Glomerular endothelial cell (primary cell): ENCODE measurements at places on chromosomes 2 and 18.
A peak's percentile ranks its signal among the peaks of the same experiment; 100 is the strongest.

DNA sequence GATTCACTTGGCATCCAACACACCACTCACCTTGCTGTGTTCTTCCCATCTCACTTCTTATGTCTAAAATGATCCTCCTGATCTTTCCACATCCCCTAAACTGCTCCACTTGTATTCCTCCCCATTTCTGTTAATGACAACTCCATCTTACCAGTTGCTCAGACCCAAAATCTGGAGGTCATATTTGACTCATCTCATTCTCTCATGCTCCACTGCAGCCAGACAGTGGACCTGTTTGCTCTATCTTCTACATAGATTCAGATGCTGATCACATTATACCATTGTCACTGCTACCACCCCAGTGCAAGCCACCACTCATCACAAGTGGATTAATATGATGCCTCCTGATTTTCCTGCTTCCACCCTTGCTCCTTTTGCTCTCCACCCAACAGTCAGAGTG is 7.9 kb upstream of the NABP1 start:
- DNase-seq: no peak

DNA sequence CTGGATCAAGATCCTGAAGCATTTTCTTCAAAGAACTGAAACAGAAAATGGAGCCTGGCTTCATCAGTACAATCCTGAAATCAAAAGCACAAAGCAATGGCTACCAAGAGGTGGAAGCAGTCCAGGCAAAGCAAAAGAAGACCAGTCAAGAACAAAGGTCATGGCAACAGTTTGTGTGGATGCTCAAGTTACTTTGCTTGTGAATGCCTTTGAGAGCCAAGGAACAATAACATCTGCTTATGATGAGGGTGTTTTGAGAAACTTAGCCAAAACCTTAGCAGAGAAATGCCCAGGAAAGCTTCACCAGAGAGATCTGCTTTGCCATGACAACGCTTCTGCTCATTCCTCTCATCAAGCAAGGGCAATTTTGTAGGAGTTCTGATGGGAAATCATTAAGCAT is 723.1 kb downstream of the TMEM182 start:
- no peak for DNase-seq

DNA sequence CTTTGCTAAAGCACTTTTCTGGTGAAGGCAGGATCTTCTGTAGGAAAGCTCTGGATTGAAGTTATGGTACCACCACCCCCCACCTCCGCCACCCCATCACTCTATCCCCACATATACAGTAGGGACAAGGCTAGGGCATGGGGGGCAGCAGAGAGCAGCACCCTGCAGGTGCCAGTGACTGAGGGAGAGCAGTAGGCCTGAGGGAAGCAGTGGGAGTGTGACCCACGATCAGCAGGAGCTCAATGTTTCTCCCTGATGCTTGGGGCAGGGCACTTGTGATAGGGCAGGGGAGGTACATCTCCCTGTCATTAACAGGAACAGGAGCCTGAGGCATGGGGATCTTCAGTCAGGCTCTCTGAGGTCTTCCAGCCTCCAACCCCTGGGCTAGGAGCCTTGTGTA is 121.6 kb downstream of the ZFP36L2 start:
- no peak for DNase-seq

GRCh38 chr18:23198217-23198845 is 63.0 kb downstream of the CABLES1 start:
- no peak for DNase-seq

- no peak for DNase-seq
Observed at GRCh38 chr2:9990736-9991135, 39.2 kb downstream of the GRHL1 start.

GRCh38 chr2:126835261-126835660 is 63.4 kb upstream of the TEX51 start:
- no peak for DNase-seq

GRCh38 chr2:16507655-16508489 is 157.8 kb downstream of the CYRIA start:
- DNase-seq: no peak

GRCh38 chr2:154402213-154402612 is 296.3 kb upstream of the KCNJ3 start:
- DNase-seq: no peak

DNA sequence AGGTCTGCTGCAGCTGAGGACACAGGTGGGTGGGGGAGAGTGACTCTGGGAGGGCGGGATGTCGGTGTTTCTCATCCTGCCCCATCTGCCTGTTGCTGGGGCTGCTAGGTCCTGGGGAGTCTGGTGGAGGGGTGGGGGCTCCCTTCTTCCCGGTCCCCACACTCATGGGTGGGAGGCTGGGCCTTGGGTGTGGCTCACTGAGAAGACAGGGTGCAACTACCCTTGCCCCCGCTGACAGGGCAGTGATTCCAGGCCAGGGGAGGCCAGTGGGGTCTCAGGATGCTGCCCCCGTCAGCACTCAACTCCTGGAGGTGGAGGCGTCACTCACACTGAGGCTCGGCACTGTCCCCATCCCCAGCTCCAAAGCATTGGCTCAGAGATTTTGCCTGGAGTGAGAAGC is 7.7 kb upstream of the NFATC1 start:
- DNase-seq: no peak

GRCh38 chr18:22538426-22538825 is 120.7 kb upstream of the CTAGE1 start:
- no peak for DNase-seq

GRCh38 chr2:55917117-55917516 is 6.5 kb downstream of the EFEMP1 start:
- DNase-seq: no peak

DNA sequence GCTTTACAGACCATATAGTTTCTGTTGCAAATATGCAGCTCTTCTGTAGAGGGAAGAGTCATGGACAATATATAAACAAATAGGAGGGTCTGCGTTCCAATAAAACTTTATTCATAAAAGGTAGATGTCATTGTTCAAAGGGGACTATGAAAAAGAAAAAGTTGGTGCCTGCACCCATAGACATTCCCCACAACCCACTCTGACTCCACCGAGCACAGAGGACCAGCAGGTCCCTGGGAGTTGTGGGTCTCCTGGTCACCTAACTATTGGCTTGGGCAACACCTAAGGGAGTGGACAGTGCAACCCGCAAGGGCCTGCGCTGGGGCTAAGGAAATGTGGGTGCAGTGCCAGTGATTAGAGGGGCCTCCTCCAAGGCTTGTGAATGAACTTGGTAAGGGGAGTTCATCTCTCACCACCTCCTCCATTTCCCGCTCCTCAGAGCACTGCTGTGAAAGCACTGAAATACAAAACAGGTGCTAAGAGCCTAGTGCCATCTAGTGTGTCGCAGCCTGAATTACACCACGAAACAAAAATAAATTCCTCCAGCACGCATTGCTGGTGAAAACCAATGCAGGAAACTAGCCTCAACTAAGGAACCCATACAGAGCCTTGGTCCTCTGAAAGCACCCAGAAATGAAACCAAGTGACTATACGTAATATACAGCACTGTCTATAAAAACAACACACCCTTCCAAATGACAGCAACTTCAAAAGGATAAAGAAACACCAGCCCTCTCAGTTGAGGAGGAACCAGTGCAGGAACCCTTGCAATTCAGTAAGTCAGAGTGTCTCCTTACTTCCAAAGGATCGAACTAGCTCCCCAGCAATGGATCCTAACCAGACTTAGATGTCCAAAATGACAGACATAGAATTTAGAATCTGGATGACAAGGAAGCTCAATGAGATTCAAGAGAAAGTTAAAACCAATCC is 166.6 kb downstream of the RNF144A start:
- DNase-seq: peak; percentile 44

- no peak for DNase-seq
Observed at GRCh38 chr2:109197491-109198418, 68.8 kb downstream of the SH3RF3 start.

DNA sequence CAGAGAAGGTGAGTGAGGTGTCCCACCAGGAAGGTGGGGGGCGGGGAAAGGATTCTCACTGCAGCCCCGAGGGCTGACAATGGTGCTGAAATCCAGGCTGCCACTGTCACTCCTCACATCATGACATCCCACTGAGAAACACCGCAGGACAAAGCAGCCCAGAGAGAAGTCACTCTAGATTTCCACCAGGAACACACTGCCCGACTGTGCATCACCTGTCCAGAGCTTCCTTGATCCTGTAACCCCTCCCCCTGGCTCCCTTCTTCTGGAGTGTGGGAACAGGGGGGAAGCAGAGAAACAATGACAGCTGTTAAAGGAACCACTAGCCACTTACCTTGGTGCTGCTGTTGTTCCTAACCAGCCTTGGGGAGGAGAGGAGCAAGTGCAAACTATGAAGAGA is 69.9 kb downstream of the MRO start:
- DNase-seq: no peak

DNA sequence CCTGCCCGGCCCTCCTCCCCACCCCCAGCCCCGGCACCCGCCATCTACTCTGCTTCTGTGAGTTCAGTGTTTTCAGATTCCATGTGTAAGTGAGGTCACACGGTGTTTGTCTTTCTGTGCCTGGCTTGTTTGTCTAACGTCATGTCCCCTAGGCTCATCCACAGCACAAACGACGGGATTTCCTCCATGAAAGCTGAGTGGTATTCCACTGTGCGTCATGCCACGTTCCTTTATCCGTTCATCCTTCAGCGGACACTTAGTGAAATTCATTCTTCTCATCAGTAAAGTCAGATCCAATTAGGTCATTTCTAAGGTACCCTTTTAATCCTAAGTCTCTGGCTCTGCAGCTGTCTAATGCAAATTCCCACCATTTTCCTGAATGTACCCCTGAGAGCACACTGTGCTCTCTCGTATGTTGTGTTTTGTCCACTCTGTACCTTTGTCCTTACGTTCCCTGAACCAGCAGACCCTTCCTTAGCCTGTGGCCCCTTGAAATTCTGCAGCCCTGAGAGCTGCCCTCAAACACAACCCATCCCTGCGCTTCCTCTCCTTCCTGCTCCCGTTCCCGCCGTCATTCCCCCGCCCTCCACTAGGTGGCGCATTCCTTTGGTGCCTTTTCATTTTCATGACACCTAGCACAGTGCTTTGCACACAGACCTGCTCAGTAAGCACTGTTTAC is 44.1 kb downstream of the TRAPPC12 start:
- DNase-seq: no peak

DNA sequence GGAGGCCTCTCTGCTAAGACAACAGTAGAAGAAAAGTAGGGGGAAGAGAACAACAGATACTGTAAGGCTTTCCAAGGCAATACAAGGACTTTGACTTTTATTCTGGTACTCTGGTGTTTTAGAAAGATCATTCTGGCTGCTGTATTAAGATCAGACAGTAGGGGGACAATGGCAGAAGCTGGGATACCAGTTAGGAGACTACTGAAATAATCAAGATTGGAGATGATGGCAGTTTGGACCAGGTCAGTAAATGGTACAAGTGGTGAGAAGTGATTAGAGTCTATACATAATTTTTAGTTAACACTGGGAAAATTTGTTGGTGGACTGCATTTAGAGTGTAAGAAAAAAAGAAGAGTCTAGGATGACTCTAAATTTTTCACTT is 139.7 kb downstream of the ROCK1 start:
- no peak for DNase-seq

DNA sequence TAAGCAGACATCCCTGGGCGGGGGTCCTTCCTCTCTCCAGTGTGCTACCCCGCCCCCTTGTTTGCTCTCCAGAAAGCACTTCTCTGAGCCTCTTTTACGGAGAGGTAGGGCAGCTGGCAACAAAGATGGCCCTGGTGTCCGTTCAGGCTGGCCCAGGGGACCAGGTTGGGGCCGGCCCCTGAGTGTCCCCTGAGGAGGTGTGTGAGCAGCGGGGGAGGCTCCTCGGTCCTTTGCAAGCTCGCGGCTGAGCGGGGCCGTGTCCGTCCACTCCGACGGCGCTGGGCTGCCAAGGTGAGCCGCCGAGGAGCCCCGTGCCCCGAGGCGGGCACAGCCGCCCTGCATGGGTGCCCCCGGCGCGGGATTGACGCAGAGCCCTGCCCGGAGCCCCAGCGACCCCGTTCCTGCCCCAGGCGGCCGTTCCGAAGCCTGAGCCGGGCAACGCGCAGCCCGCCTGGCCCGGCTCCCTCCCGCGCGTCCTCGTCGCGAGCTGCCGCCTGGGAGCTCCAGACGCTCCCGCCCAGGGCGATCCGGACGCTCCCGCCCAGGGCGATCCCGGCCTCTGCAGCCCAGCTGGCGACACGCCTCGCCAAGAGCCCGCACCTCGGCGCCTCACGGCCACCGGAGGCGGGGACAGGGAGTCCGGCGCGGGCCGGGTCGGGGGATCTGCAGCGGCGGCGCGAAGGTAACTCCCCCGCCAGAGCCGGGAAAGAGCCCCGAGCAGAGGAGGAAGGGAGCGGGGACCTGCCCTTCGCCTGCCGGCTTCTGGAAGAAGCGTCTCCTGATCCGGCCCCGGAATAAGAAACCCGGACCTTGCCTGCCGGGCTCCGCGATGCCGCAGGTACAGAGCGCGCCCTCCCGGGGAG is at the start of gene PROKR1:
PROKR1 (plus strand) TSS at position 569 of the 863 bp plus-strand sequence. CDS start 2,243 bp downstream, outside the sequence.
- DNase-seq: no peak

DNA sequence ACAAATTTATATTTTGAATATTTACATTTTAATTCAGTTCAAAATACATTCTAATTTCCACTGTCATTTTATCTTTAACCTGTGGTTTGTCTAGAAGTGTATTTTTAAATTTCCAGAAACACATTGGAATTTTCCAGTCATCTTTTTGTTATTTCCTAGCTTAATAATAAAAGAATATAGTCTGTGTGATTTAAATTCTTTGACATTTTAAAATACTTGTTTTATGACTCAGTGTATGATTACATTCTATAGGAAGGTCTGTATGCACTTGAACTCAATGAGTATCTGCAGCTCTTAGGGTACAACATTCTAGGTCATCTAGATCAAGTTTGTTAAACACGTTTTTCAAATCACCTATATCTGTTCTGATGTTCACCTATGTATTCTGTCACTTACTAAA is 88.3 kb upstream of the MBOAT2 start:
- DNase-seq: no peak

DNA sequence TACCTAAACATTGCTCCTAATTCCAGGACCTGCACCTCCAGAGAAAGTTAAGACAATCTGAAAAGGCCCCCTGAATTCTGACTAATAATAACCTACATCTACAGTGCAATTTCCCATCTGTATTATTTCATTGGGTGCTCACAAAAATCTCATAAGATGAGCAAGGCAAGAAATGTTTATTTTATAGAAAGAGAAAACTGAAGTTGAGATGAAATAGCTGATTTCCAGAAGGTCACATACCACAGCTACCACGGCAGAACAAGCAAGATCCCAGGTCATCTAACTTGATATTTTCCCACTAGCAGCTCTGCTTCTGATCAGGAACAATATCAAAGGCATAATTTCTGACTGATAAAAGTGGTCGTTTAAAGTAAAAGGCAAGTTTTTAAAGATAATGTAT is 105.8 kb upstream of the COL5A2 start:
- DNase-seq: no peak

GRCh38 chr2:241211276-241211675 is 22.8 kb downstream of the ANO7 start:
- no peak for DNase-seq
